Activated CD4-positive, alpha-beta memory T cell treated with anti-CD3 and anti-CD28 coated beads, Interleukin-2, amount 10 ng/mL, durations not matched to agents 7 days and 5 days (primary cell): ENCODE measurements at places on chromosomes 5 and 9. TPM values are rescaled to one million over a fixed set of nuclear protein-coding genes. Genes with fewer than 3 reads are reported as not detected.
A peak's percentile ranks its signal among the peaks of the same experiment; 100 is the strongest.

GRCh38 chr9:79817438-79818004 is 245.8 kb downstream of the TLE4 start:
- DNase-seq: peak; percentile 31

GRCh38 chr9:75039801-75040200 is 11.7 kb upstream of the CARNMT1 start:
- DNase-seq: no peak

DNA sequence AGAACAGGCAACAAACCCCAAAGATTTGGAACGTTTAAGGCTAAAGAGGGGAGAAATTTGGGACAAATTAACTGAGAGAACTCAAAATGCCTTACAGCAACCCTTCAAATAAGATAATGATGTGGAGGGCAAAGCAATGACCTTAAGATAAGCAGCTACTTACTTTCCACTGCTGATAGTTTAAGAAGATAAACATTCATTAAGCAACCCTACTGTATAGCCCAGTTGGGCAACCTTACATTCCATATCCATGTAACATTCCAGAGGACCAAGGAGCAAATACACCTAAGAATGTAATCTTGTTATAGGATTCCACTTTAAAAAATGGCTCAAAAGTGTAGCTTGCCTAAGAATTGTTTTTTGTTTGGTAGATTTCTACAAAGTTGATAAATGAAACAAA is 14.8 kb downstream of the ETF1 start:
- no peak for DNase-seq

GRCh38 chr9:133210202-133210532 is 1.1 kb upstream of the OBP2B start:
- DNase-seq: no peak

DNA sequence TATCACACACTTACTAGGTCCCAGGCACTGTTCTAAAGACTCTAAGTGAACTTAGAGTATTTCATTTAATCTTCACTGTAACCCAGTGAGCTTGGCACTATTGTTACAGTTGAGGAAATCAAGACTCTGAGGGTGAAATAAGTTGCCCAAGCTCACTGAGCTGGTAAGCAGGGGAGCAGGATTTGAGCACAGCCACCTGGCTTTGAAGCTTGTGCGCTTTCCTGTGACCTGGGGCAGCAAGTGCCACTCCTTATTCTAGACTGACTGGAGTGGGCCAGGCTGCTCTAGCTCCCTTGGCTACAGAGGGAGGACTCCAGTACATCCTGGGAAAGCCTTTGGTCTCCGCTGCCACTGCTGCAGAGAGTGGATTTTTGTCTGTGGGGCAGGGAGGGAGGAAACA is 50.0 kb downstream of the RGS3 start:
- no peak for DNase-seq

- no peak for DNase-seq
Measured at GRCh38 chr9:84224246-84224645, 116.3 kb downstream of the SLC28A3 start.

- DNase-seq: no peak
Measured at GRCh38 chr5:12985142-12985541, 959.3 kb downstream of the DNAH5 start.

- DNase-seq: no peak
Measured at GRCh38 chr5:71663191-71663969, 55.7 kb upstream of the CARTPT start.

- DNase-seq: peak; percentile 57
Measured at GRCh38 chr9:132114102-132114707, 34.5 kb upstream of the MED27 start.

GRCh38 chr5:145324101-145324500 is 511.0 kb downstream of the PRELID2 start:
- DNase-seq: no peak

DNA sequence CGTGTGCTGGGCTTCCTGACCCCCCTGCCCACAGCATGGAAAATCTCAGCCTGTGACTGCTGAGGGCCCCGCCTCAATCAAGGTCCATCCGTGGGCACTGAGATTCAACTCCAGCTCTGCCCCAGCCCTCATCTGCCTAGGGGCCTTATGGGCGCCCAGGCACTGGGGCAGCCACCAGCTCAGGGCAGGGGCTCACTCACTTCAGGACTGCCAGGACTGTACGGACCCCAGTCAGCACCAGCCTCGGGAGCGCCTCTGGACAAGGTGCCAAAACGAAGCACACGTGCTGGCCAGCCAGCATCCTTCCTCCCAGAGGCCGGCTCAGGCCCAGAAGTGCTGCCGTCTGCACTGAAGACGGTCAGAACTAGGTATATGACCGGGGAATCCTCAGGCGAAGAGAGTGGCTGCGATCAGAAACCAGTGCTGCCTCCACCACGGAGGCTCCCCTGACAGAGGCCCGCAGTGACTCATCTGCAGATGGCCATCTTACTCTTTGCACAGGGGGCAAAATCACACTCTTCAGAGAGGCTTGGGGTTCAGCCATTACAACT is 19.6 kb downstream of the CLPTM1L start:
- no peak for DNase-seq

DNA sequence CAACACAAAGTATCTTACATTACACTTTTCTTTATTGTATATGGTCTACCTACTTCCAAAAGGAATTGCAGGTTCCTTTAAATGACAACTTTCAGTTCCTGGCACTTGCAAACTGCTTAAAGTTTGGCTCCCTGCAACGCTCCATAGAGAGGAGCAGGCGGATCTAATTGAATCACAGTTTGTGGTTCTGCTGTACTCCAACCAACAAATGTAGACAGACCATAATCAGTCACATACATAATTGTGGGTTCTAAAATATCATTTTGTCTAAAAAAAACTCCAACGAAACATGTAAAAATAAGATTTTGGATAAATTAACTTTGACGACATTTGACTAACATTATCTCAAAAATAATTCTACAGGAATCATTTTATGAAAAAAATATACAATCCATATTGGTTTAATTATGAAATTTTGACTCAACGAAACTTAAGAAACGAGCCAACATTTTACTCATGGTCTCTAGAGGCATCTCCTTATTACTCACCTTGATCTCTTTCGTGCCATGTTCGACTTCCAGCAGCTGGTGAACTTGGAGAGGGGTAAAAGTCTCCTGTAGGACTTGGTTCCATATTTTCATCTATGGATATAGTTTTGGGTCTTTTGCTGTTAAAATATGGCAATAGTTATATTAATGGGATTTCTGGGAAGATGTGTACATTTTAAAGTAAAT is 167.6 kb downstream of the NFIB start:
- DNase-seq: no peak

DNA sequence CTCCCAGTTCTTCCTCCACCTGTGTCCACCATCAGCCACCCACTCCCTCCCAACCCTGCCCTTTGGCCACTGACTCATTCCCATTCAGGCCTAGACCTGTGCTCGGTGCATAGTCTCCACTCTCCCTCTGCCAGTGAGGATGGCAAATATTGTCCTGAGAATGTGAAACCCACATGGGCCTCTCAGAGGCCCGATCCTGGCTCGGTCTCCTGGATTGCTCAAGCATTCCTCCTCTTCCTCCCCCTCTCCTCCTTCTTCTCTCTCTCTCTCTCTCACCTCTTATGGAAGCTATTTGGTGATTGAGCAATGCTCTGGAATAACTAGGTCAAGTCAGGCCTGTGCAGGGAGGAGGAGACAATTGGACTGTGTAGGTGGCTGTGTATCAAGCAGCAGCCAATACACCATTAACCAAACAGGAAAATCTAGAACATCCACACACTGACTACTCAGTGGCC is 99.9 kb downstream of the KLF4 start:
- DNase-seq: no peak

GRCh38 chr5:89343666-89344065 is 460.7 kb upstream of the MEF2C start:
- DNase-seq: no peak

GRCh38 chr5:94793113-94793815 is 174.8 kb downstream of the SLF1 start:
- peak; percentile 32 for DNase-seq

DNA sequence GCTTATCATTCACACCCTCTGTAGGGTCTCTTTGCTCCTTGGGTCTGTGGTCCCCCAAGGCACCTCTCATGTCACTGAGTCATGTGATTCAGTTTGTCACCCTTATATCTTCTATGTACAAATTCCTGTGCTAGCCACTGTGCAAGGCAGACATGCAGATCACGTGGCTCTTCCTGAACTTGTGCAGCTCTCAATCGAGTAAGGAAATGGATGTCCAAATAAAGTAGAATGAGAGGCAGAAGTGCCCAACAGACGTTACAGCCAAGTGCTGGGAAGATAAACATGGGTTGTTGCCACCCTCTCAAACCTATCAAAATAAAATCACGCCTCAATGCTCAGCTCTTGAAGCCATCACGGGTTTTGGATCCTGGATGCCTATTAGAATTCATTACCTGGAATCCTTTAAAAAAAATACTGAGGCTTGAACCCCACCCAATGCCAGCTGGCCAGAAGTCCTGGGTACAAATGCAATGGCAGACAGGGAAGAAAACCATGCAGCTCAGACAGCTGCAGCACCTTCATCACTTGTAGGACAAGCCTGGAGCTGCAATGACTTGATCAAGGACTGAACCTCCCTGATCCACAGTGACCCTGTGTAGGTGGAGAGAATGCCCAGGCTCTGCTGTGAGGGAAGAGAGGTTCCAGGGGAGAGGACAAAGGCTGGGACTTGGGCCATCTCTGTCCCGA is 228.7 kb upstream of the DAP start:
- no peak for DNase-seq

GRCh38 chr5:10591966-10592365 is 28.1 kb downstream of the ANKRD33B start:
- no peak for DNase-seq

DNA sequence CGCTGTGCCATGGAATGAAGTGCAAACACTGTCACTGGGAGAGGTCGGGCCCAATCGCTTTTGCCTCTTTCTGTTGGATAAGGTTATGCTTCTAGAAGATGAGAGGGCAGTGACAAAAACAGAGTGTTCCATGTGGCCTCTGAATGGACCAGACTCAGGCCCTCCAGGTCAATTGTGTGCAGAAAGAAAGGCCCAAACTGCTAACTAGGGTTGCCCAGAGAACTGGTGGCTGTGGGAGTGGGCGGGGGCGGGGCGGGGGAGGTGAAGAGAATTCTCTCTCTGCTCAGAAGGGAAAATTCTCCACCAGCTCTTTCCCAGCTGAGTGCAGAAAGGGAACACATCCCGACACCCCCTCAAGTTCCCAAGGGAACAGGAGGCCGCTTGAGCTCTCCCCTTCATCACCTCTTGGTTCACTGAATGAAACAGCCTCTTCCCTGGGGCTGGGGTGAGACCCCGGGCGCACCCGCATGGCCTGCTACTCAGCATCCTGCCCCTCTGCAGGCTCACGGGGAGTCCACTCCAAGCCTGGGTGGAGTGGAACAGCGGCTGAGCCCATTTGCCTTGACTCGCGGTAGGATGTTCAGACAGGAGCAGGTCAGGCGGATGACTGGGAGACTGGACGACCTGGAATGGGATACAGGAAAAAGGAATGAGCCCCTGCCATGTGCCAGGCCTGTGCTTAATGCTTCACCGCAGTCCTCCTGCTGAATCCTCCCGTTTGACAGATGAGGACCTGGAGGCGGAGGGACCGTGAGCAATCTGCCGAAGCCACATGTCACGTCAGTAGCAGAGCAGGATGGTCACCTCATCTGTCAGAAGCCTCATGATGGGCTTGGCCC is 93.8 kb upstream of the FANCC start:
- DNase-seq: no peak

DNA sequence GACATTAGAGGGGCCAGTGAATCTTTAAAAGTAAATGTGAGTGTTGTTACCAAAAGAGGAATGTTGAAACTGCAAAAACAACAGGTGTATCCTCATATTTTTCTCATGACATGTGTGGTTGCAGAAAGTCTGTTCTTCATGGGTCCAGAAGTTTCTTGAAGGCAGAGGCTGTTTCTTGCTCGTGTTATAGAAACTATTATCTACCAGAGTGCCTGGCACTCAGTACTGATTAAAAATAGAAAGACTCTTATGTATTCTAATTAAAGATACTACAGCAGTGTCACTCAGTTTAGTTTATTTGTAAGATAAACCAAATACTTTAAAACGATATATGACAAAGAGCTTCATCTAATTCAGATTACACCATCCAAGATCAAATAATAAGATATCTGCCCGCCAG is 1864.2 kb upstream of the WWC1 start:
- no peak for DNase-seq

DNA sequence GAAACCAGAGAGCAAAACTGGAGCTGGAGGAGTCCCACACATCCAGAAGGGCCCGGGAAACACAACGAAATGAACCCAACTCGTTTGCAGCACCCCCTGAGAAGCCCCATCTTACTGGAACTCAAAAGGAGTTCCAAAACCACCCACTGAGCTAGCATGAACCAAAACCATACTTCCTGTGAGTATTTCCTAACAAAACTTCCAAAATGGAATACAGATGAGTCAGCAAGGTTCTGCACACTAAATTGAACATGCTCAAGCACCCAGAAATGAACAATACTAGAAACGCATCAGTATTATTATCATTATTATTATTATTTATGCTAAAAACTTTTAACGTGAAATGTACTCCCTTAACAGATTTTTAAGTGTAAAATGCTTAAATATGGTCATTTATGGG is 8.0 kb upstream of the SPOCK1 start:
- DNase-seq: no peak

DNA sequence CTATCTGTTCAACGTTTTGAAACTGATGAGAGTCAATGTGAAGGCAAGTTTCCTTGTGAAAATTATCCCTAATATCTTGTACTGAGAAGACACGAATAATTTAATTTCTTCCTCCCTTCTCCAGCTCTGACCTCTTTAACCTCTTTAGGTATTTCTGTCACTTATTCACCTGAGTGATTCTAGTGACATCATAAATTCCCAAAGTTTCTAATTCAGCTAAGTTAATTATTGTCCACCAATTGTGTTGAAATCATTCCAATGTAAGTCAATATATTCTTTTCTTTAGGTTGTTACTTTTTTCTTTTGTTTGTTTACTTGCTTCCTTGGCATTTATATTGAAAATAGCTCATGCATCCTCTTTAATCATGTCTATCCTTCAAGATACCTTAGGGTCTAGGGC is 143.8 kb downstream of the PAPPA start:
- DNase-seq: no peak

- no peak for DNase-seq
Measured at GRCh38 chr5:173477345-173478040, 139.0 kb downstream of the BOD1 start.

- DNase-seq: no peak
Measured at GRCh38 chr5:73022471-73023169, 66.8 kb downstream of the FCHO2 start.

- no peak for DNase-seq
Measured at GRCh38 chr5:114038756-114039155, 323.1 kb upstream of the KCNN2 start.

- DNase-seq: no peak
Measured at GRCh38 chr5:83523929-83524328, 52.4 kb downstream of the VCAN start.

GRCh38 chr5:127834554-127834953 is 131.4 kb downstream of the CCDC192 start:
- no peak for DNase-seq

Gene SLC34A3
- not detected for total RNA-seq

Gene CAMK4
- total RNA-seq: 66.1 TPM

Gene EPB41L4B
- 0.18 TPM for total RNA-seq

Gene SPINK6
- not detected for total RNA-seq

Gene ADAMTSL1
- not detected for total RNA-seq

Gene PCDHB12
- not detected for total RNA-seq

Gene ITGA2
- 10.2 TPM for total RNA-seq

Gene NR4A3
- total RNA-seq: 3.2 TPM

Gene FST
- total RNA-seq: not detected

Gene SLC12A2
- total RNA-seq: 14.8 TPM

Gene PCDHGB1
- total RNA-seq: not detected

Gene DNAH5
- total RNA-seq: not detected

Gene WDR31
- total RNA-seq: 0.85 TPM
